ENCODE measurements at places on chromosomes 6 and 20.

DNA sequence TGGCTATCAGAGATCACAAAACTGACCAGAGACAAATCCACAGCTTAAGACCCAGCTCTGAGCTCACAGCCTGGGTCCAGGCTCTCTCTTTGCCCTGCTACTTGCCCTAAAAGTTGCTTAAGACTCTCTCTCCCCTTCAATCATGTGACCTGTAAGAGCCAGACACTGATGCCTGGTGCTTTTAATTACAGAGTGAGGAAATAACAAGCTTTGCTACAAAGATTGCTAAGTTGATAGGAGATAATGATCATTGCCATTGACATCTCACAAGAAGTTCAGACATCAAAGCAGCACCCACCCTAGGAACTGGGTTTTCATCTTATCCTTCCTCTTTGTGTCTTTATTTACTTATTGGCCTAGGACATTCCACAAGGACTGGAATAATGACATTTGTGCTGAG, 125.9 kb upstream of the CD93 start:
- DNase-seq = no peak

DNA sequence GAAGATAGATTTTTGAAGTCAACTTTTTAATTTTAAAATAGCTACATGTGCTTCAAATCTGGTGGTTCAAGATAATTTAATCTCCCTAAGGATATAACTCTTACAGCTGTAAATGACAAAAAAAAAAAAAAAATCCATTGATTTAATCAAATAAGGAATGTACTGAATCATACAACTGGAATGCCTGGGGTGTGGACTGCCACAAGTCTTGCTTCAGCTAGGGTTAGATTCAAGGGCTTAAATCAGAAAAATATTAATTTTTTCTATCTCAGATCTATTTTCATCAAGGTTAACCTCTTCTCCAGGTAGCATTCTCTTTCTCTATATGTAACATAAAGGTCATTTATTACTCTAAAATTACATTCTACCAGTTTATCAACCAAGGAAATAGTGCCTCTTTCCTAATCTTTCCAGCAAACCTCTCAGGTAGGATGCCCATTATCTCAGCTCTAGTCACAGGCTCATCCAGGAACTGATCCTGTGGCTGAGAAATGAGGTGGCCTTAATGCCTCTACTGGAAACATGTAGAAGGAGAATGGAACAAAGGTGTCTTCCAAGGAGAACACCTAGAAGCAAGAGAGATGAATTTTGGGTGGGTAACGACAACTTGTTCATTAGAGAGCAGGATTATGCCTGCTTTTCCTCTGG, 466.9 kb downstream of the CBLN4 start:
- no peak for DNase-seq

DNA sequence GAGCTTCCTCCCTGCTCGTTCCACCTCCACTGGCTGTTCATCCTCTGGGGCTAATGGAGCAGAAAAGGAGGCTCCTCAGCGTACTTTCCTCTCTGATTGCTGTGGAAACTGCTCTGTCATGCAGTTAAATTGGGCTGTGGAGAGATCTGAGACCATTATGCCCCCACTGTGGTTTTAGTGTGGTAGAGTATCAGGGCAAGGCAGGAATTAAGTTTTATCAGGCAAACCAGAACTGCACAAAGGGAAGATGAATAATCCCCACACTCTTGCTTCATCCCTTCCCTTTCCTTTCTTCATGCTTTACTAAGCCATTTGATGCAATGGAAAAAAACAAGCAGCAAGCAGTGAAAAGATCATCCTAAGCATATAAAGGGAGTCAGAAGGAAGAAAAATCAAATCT, 11.9 kb upstream of the ME1 start:
- no peak for DNase-seq

DNA sequence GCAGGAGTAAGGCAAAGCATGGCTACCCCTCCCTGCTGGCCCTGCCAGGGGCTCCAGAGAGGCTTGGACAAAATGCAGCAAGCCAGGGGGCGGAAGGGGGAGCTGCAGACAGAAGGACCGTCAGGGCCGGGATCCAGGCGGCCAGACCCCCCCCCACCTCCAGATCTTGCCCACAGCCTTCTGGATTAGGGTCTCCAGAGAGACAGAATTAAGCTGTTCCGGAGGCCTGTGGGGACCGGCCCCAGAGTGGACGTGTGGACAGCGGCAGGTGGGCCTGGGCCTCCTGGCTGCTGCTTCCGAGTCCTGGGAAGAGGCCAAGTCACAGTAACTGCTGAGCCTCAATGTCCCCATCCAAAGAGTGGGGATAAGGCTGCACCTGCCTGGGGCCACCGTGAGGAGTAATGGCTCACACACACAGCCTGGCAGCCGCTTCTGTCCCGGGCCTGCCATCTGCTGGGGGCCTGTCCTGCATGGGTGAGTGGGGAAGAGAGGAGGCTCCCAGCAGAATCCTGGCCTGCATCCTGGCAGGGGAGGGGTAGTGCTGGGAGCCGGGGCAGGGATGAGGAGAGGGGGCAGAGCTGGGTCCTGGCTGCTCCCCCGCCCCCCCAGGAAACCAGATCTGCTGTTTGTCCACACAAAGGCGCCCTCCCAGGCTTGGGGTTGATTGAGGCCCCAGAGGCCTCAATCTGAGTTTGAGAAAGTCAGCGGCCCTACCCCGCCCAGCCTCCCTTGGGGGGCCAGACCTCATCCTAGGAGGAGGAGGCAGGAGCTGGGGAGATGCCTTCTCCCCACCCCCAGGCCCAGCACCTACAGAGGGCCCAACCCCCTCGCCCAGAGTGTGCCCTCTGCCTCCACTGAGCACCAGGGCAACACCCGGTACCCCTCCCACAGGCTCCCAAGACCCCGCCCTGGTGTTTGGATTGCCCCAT, 3.9 kb downstream of the LAMA5 start:
- no peak for DNase-seq
